ENCODE measurements at places on chromosomes 4 and X.

- peak; percentile 33 for DNase-seq
Observed at GRCh38 chrX:14673764-14674163, 144.4 kb downstream of the GLRA2 start.

GRCh38 chr4:1834047-1834775 lies 21.7 kb downstream of the LETM1 start:
- peak; percentile 92 for DNase-seq

DNA sequence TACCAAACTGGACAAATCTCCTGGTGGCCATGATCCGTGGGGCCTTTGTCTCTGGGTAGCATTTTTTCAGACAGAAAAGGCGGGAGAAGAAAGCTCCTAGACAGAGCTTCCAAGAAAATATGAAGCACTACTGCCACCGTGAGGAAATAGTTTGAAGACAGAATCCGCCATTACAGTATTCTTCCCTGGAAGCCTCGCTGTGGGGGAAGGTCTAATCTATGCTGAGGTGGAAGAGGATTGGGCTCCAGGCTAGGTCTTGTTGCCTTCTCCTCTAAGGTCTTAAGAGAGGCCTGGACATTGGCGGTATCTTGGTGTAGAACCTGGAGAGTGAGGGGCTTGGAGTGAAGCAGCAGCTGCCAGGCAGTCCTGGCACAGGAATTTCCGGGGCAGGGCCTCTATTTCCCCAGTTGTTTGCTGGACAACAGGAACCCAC lies 218.9 kb downstream of the OR13H1 start:
- DNase-seq = peak; percentile 12

DNA sequence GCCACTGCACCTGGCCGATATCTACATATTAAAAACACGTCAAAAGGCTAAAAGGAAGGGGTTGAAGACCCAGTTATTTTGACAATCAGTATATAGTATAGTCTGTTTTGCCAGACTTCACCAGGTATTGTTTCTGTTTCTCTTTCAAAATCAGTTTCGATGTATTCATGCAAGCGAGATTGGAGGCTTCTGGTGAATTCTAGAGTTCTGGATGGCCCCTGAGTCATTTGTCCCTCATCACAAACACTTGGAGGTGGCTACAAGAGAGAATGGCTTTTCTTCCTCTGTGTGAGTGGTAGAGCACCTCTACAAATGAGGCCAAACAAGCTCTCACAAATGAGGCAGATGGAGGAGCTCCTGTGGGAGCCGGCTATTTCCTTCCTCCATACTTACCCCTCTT lies 68.6 kb upstream of the ADGRG2 start:
- no peak for DNase-seq

DNA sequence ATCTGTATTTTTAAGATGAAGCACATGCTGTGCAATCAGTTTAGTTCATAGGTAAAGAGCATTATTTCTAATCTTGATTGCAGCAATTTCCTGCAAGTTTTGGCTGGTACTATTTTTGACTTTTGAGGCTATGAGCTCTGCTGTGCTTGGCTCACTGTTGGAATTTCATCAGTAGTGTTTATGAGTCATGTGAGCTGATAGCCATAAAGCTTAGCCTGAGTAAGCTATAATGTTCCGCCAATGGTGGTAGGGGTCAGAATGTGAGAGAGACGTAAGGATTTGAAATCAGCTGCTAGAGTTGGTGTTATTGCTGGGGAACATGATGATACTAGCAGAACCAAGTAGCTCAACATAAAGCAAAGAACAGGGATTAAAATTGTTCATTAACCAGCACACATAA lies 590.9 kb upstream of the GNPDA2 start:
- no peak for DNase-seq

DNA sequence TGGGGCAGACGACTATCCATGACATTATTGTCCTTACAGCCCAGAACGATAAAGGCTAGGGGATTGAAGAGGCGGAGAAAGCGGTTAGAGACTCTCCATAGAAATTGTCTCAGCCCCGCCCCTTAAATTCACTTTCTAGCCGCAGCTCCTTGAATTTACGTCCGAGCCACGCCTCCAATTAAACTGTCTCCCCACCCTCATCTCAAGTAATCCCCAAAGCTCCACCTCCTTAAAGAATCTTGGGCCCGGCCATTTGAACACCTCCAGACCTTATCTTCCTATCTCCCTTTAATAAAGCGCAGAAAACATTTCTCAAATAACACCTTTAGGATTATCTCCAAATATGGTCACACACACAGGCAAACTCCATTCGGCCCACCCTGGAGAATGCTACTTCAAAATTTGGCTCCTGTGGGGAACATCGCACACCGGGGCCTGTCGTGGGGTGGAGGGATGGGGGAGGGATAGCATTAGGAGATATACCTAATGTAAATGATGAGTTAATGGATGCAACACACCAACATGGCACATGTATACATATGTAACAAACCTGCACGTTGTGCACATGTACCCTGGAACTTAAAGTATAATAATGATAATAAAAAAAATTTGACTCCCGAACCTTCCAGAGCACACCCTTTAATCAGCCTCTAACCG lies 7.2 kb upstream of the MAGIX start:
- no peak for DNase-seq

Measured in GM13976 (cell line).